CD4-positive, CD25-positive, alpha-beta regulatory T cell (primary cell): ENCODE measurements at places on chromosomes 5 and 9. TPM values are rescaled to one million over a fixed set of nuclear protein-coding genes. Genes with fewer than 3 reads are reported as not detected.

The ELAVL2 gene
- polyA plus RNA-seq, result not detected

The SHISAL2B gene
- polyA plus RNA-seq, result not detected

The SHOC1 gene
- not detected for polyA plus RNA-seq

The IFNA2 gene
- not detected for polyA plus RNA-seq

The LRRC19 gene
- not detected for polyA plus RNA-seq
